Stimulated activated naive CD8-positive, alpha-beta T cell treated with anti-CD3 and anti-CD28 coated beads, Interleukin-15, Interleukin-2, amounts not matched to agents 100 U/mL and 50 U/mL, for 24 hours (primary cell): ENCODE measurements at places on chromosomes 6 and 20.

DNA sequence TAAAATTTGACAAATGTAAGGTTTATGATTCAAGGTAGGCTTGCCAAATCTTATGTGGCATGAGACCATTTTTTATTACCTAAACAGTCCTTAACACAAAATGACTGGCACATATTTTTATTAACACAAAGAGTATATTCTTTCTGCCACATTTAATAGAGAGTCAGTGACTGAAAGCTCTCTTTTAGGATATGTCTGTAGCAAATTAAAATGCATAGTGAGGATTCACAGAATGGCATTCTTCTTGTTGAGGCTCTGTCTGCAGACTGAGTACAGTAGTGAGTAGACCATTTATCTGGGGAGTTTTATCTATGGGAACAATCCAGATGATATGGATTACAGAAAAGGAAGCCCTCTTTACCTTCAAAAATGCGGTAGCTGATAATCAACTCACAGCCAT is 56.5 kb downstream of the HAO1 start:
- no peak for DNase-seq

DNA sequence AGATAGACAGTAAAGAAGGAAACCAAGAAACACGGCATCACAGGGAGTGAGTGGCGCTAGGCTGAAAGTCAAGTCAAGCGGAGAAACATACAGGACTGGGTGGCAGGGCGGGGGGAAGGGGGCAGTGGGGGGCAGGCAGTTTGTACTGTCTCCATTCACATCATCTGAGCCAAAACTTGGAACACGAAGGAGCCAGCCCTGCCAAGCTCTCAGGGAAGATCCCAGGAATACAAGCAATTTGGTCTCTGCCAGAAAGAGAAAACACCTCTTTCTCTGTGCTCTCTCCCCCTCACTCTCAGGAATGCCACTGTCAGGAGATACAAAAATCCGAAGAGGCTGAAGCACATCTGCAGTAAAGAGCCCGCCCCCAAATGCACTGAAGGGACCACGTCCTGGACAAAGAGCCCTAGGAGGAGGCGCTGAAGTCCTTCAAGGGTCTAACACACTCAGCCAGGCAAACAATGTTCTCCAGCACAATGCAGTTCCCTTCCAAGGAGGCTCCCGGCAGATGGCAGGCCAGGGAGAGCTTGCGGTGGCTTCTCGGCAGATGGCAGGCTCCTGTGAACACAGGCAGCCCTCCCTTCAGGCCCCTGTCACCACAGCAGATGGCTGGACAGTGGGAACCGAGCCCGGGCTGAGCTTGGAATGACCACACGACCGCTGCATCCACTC is 90.0 kb downstream of the ATP9A start:
- DNase-seq, result no peak

- no peak for DNase-seq
Observed at GRCh38 chr6:156449128-156449527, 328.1 kb upstream of the ARID1B start.

- no peak for DNase-seq
Observed at GRCh38 chr6:150070236-150070818, 1.4 kb upstream of the ULBP3 start.

DNA sequence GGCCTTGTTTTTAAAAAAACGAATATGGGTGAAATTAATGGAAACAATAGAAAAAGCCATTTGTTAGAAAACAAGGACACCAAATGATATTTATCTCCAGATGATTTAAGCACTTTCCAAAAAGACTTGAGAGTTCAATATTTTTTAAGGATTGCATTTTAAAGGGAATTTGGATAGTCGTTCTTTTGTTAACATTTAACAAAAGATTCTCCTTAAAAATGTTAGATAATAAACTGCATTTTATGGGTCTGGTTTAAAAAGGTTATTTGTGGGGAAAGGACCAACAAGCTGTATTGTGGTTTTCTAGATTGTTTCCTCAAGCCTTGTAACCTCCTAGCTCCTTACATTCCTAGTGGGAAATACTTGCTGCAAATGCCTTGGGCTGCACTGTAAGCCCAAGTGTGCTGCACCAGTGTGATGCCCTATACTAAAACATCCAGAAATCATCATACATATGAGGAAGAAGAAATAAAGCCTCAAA is 1.5 kb upstream of the PHIP start:
- DNase-seq, result no peak
